ENCODE measurements at places on chromosomes 7 and 10.
A peak's percentile ranks its signal among the peaks of the same experiment; 100 is the strongest.

DNA sequence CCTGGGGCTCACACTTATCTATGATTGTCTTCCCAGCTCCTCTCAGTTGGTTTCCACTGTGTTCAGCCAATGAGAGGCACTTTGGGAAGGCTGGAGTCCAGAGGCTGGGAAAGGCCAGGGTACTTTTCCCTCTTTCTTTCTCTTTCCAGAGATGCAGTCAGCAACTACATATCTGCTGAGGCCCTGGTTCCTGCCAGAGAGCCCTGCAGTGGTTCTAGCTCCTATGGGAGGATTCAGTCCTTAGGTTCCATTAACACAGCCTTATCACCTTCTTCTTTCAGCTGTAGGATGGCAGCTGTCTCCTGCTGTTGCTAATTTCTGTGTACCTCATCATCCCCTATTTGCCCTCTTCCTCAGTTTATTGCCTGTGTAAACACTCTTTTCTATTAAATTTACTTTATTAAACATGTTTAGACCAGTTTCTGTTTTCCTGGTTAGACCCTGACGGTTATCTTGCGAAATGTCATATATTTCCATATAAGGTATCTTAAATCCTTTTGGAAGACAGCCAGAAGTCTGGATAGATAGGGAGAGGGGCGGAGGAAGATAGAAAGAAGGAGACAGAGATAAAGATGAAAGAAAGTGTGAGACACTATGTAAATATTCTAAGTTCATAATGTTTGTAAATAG is 100.3 kb downstream of the HGF start:
- no peak for DNase-seq

DNA sequence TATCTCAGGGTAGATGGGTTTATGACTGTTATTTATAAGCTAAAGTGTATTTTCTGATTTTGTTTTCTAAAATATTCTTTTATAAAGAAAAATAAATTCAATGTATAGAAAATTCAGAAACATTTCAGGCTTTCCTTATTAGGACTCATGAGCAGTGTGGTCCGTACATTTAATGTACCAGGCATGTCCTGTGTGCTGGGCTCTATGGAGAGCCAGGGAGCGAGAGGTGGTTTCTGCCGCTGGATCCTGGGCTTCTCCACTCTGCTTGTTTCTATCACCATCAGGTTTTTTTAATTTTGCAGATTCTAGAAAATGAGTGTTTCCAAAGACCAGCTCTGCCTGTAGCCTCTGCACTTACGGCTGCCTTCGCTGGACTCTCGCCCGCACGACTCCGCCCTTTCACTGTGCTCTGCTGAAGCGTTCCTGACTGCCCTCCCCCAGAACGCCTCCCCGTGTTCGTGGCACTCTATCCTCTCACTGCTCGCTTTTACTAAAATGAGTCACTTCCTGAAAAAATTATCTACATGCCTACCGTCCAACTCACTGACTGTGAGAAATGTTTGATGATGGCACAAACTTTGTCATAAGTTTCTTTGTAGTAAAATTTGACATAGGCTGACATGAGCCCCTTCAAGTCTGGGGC is 188.5 kb downstream of the ZMYND11 start:
- peak; percentile 45 for DNase-seq

DNA sequence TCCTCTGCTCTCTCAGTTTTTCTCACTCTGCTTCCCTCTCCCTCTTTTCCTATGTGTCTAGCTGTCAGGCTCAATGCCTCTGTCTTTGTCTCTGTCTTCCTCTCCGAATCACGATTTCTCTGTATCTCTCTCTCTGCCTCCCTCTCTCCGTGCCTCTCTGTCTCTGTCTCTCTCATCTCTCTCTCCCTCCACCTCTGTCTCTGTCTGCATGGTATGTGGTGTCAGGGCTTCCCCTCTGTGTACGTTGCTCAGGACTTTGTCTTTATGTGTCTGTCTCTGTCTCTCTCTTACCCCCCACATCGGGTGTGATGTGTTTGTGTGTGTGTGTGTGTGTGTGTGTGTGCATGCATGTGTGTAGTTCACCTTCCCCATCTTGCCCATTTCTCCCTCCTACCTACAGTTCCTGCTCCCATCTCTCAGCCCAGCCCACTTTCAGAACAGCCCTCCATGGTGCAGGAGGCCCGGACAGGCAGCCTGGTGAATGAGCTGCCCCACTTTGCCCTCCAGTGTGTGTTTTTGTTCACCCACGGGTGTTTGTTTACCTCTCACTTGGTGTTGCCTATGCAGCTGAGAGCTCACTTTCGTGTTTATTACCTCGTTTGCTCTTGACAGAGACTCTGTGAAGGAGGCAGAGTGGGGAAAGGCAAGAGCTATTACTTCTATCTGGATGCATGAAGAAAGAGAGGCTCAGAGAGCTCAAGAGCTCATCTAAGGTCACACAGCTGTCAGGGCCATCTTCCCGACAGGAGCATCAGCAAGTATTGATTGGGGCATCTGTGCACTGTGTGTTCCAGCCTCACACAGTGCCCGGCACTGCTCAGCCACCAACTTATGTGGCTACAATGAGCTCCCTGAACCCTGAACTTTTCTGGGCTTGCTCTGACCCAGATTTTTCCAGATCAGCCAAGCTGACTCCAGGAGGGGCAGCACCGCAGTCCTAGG is 163.5 kb upstream of the ZMIZ1 start:
- no peak for DNase-seq

GRCh38 chr7:21941611-21942141 is 4.0 kb downstream of the CDCA7L start:
- DNase-seq = no peak

- no peak for DNase-seq
Measured at GRCh38 chr10:20274571-20274970, 458.3 kb downstream of the PLXDC2 start.

GRCh38 chr10:101441541-101442455 is 87.8 kb downstream of the BTRC start:
- no peak for DNase-seq

DNA sequence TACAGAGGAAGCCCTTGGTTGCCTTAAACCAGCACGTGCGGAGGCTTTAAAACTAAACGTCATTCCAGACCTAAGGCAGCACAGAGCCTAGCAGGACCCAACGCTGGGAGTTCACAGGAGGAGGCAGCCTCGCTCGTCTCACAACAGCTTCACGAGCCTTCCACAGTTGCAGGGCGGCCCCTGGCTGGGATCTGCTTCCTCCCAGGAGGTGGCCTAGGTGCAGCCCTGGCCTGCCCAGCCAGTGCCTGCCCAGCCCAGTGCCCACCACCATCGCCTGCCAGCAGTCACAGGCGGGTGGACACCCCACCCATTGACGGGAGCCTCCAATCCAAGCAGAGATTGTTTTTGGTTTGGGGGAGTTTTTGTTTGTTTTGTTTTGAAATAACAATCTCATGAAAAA is 96.5 kb downstream of the PTPRN2 start:
- DNase-seq = no peak

GRCh38 chr10:74297389-74298080 is 146.5 kb downstream of the ADK start:
- DNase-seq = no peak

GRCh38 chr7:91249506-91250233 is 14.6 kb upstream of the FZD1 start:
- no peak for DNase-seq

GRCh38 chr10:84706875-84707274 is 378.5 kb downstream of the CCSER2 start:
- DNase-seq = no peak

GRCh38 chr10:4080225-4080805 is 295.3 kb upstream of the KLF6 start:
- no peak for DNase-seq

DNA sequence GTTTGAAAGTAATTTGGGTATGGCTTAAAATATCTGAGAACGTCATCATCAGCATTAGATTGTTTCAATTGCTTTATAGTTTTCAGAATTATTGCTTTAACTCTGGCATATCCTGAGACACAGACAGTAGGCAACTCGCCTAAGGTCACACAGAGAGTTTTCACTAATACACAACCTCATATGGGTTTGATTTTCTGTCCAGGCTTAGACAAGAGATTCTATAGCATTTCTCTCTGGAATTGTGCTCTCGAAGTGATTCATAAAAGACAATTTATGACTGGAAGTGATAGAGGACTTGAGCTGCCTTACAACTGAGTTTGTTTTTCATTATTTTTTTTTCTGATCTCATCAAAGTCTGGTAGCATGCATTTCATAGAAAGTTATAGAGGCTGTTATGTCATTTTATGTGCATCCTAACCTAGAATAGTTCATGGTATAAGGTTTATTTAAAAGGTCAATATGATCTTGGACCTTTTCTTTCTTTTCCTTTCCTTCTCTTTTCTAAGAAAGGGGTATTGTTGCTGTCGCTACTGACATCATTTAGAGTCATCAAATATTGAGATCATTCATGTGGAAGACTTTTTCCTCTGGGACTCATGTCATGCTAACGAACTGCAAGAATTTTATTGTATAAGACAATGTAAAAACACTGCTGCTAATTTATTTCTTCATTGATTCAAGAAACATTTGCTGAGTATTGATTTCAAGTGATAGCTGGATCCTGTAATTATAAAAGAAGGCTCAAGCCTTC is 278.2 kb downstream of the PLXDC2 start:
- no peak for DNase-seq

DNA sequence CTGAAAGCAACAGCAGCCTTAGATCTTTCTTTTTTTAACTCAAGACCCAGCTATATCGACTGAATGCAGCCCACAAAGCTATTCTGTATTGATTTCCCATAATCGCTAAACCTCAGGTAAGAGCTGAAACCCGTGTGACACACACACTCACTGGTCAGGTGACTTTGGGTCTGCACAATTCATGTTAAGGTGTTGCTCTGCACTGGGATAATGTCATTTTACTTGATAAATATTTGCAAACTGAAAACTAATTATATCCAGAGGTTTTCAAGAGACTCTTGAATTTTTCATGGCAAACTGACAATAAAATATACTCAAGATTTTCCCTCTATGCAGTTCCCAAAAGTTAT is 33.1 kb downstream of the SCRN1 start:
- no peak for DNase-seq

DNA sequence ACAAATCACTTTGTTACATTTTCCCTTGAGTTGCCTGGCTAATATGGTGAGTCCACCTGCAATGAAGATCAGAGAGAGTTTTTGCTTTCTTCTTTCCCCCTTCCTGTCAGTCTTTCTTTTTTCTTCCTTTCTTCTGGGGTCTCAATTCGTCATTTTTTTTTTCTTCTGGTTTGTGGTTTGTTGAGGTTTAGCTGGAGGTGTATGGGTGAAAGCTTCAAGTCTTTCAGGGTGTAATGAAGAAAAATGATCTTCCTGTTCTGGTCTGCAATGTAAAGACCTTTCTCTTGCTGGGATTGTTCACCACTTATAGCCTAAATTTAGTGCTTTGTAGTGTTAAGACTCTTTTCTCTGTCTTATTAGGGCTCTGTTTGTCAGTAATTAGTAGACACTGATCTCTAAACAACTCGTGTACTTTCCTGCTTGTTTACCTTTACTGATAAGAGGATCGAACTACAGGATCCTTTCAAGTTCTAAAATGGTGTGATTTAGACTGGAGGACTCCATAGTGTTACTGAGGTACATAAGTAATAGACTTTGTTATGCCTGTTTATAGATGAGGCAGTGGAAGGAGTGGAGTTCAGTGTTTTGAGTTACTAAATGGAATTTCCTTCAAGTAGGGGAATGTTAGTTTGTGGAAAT is 129.1 kb downstream of the SUGCT start:
- DNase-seq = no peak

DNA sequence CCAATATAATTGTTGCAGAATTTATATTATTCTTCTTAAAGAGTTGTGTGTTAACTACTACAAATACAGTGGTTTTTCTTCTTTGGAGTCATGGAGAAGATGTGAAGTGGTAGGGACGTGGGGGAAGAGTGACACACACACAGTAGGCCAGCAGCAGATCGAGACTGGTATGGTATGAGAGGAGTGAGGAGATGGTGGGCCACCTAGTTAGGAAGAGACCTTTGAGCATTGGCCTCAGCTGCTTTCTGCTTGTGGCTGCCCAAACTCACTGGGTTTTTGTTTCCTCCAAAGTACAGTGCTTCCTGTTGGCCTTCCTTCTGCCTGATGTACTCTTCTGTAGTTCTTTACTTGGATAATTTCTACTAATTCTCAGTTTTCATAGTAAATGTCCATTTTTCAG is 14.6 kb downstream of the VCL start:
- DNase-seq = no peak

GRCh38 chr7:7581531-7582179 is 15.0 kb downstream of the MIOS start:
- DNase-seq = no peak

DNA sequence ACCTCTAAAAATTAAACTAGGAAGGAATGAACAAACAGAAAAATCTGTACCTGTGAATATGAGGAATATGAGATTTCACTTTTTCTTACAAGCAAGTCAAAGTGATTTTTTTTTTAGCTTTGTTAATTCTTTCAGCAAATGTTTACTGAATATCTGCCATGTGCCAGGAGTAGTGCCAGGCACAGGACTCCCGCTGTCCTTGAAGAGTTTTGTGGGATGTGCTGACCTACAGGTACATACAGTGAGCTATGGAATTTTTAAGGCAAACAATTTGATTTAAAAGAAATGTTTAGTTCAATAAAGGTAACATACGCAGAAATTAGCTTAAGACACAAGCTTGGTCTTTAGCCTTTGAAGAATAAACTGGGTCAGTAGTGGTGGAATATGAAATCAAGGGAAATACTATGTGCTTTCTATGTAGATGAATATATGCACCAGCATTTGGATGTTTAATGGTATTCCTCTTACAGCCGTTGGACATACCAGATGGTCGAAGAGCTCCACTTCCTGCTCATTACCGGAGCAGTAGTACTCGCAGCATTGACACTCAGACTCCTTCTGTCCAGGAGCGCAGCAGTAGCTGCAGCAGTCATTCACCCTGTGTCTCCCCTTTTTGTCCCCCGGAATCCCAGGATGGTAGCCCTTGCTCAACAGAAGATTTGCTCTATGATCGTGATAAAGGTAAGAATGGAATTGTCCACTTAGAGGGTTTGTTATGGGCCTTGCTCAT is 102.0 kb downstream of the GLCCI1 start:
- DNase-seq = no peak

- DNase-seq = no peak
Measured at GRCh38 chr10:10833955-10834354, 183.7 kb upstream of the CELF2 start.

DNA sequence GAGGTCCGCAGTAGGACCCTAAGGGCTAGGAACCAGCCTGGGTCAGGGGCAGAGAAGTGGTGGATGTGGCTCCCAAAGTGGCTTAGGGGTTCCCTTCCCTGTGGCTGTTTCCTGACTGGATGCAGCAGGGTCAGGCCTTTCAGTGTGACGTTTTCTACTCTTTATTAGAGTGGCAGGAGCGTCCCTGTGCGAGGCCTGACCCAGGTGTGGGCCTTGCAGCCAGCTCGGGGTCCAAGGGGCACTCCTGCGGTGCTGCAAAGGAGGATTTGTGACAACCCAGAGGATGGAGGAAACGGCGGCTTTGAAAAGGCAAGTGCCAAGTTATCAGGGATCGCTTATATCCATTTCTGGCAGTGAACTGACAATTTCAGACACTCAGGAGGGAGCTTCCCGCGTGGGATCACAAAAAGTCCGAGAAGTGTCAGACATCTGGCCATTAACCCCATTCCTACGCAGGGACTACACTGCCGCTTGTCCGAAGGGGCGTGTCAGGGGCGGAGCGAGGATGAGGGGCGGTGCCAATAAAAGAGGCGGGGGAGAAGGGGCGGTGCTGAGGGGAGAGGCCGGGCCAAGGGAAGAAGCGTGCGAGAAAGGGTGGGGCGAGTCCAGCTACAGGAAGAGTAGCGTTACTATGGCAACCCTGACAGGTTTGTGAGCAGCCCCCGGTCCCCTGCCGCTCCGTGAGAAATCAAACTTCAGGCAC is 98.8 kb upstream of the ZNF722 start:
- peak; percentile 86 for DNase-seq

GRCh38 chr10:112807013-112807412 is 143.0 kb upstream of the TCF7L2 start:
- no peak for DNase-seq

Measured in activated CD4-positive, CD25-positive, alpha-beta regulatory T cell treated with anti-CD3 and anti-CD28 coated beads, Interleukin-2, amount 50 U/mL, for 72 hours (primary cell).